DMS53 (cell line): ENCODE measurements at places on chromosomes 6 and 20.

GRCh38 chr6:148864941-148865340 is 118.1 kb downstream of the UST start:
- no peak for DNase-seq

DNA sequence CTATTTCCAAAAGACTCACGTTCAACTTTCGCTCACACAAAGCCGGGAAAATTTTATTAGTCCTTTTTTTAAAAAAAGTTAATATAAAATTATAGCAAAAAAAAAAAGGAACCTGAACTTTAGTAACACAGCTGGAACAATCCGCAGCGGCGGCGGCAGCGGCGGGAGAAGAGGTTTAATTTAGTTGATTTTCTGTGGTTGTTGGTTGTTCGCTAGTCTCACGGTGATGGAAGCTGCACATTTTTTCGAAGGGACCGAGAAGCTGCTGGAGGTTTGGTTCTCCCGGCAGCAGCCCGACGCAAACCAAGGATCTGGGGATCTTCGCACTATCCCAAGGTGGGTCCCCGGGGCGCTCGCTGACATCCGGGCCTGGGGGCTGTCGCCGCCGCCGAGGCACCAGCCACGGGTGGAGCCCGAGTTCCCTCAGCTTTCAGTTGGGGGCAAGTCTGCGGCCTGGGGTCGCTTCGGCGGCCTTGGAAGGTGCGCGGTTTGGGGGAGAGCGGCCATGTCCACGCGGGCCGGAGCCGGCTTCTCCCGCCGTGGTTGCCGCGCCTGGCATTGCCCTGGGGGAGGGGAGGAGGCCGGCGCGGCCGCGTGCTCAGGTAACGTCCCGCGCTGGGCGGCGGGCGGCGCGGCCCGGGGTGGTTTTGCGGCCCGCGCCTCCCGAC is 429 bp downstream of the AMD1 start:
- DNase-seq: peak; percentile 78

- DNase-seq: no peak
Observed at GRCh38 chr6:166323395-166323794, 15.2 kb upstream of the PRR18 start.

GRCh38 chr6:105251689-105252088 is 71.9 kb upstream of the POPDC3 start:
- no peak for DNase-seq

- DNase-seq: no peak
Observed at GRCh38 chr20:10368702-10369041, 65.3 kb downstream of the MKKS start.

DNA sequence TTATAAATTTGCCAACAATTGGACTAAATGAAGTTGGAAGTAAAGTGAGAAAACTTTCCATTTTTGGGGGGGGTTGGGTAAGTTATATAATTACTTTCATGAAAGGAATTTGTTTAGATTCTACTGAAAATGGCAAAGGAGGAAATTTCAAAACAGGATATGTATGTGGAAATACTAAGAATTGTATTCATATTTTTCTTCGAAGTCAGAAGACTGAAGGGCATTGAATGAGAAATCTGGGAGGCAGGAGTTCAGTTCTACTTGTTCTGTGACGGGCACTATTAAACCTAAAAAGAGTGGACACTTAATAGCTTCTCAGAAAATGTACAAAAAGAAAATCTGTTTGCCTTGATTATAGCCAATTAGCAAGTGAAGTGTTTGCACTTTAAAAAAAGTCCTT is 114.7 kb downstream of the PRIM2 start:
- DNase-seq: no peak

DNA sequence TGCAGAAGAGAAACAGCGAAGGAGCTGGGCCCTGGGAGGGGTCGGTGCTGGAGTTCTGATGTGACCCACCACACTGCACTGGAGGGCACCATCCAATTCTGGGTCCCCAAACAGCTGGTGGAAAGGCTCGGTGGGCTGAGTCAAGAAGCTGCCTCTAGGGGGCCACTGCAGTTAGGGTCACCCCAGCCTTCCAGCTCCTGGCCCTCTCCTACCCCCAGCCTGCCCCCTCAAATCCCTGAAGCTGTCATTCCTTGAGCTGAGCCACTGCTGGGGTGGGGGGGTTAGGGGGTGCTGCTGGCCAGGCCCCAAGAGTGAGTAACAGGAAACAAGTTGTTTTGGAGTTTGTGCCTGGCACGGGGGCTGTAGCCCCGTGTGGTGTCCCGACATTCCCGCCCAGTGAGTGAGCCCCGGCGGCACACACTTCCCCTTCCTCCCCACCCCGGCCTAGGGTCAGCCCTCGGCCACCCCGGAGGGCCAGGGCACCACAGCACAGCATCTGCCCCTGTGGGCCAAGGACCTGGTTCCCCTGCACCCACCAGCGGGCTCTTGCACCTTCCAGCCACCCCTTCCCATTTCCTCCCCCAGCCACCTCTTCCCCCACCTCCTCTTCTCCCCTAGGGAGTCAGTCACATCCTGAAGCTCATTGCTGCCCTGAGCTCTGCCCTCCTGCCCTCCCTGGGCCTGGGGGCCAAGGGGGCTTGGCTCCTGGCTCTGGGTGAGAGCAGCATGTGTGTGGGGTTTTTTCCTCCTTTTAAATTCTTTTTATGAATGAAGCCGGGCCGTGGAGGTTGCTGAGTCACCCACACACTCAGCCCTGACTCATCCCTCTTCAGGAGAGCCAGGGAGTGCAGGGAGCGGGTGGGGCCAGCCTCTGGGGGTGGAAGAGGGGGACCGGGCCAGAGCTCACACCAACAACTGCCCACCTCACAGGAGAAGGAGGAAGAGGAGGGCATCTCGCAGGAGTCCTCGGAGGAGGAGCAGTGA is 4.6 kb downstream of the SMIM29 start:
- DNase-seq: peak; percentile 93

DNA sequence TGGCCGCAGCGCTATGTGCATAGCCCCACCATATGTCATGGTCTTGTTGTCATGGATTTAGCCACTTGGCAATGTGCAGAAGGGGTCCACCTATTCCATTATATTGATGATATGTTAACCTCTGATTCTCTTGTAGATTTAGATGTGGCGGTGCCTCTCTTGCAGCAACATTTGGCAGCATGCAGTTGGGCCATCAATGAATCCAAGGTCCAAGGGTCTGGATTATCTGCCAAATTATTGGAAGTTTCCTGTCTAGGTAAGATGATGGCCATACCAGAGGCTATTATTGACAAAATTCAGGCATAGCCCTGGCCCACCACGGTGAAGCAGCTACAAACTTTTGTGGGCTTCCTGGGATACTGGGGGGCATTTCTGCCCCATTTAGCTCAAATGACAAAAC is 31.4 kb downstream of the HDDC2 start:
- DNase-seq: no peak

DNA sequence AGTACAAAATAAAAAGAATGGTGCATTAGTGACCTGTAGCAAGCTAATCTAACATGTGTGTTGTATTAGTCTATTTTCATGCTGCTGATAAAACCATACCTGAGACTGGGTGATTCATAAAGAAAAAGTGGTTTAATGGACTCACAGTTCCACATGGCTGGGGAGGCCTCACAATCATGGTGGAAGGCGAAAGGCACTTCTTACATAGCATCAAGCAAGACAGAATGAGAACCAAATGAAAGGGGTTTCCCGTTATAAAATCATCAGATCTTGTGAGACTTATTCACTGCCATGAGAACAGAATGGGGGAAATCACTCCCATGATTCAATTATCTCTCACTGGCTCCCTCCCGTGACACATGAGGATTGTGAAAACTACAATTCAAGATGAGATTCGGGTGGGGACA is 45.4 kb upstream of the AIG1 start:
- no peak for DNase-seq

- no peak for DNase-seq
Observed at GRCh38 chr6:109170333-109170732, 75.0 kb downstream of the CEP57L1 start.

DNA sequence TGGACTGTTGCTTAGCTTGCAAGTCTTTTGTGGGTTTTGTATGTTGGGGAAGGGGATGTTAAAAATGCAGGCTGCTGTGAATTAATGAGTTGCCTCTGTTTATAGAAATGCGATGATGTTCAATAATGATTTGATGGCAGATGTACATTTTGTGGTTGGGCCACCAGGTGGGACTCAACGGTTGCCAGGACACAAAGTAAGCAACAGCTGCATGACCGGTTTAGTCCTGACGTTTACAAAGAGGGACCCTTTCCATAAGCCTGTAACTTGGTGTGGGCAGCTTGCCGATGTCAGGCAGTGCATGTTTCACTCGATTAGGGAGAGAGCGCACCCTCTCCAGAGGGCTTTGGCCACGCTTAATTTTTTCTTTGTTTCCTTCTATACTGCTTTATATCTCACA is 1.3 kb downstream of the BTBD3 start:
- DNase-seq: peak; percentile 93

GRCh38 chr6:11773013-11773412 is 5.6 kb downstream of the ADTRP start:
- no peak for DNase-seq

DNA sequence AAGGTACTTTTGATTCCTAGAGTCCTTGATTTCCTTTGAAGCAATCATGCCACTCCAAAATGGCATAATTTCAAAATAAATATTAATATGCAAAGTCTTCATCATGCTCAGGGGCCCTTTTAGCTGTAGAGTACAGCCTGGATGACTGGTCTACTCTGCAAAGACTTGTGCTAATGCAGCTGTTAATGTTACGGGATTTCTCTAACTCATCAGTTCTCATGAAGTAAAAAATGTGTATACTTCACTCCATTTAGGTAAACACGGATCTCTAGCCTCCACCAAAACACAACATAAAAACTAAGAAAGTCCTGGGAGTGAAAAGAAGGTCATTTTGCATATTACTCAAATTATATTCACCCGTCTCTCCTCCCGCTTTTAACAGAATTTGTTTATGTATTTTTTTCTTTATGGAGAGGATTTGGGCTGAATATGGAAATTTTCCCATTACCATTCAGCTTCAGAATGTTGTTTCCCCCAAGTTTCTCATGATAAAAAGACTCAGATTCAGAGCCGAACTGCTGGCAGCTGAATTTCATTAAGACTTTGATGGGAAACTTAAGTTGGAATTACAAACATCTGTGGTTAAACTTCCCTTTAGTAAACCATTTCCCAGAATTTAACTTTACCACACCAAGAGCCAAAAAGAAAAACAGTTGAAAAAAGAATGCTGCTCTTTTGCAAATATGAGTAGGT is 8.7 kb downstream of the LAMA4 start:
- DNase-seq: no peak

GRCh38 chr6:16712255-16712930 is 48.9 kb downstream of the ATXN1 start:
- peak; percentile 33 for DNase-seq

GRCh38 chr6:15391500-15391899 is 145.6 kb downstream of the JARID2 start:
- DNase-seq: no peak

DNA sequence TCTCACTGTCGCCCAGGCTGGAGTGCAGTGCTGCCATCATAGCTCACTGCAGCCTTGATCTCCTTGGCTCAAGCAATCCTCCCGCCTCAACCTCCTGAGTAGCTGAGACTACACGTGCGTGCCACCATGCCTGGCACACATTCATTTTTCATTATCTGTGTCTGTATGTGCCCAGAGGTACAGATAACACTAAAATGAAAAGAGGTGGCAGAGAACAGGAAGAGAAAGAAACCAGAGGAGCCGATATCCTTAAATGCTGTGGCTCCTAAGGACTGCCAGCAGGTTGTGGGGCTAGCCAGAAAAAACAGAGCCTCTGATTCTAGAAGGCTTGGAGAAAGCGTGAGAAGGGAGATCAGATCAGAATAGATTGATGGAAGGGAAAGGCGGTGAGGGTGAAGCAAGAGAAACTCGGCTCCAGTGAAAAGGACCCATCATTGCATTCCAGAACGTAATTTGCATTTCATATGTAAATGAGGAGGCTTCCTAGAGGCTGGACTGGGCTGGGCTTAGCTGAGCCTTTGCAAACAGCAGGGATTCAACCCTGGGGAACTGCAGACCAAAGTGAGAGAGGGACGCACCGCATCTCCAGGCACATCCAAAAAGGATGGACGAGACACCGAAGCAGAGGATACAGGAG is 64.2 kb downstream of the GCNT2 start:
- no peak for DNase-seq

DNA sequence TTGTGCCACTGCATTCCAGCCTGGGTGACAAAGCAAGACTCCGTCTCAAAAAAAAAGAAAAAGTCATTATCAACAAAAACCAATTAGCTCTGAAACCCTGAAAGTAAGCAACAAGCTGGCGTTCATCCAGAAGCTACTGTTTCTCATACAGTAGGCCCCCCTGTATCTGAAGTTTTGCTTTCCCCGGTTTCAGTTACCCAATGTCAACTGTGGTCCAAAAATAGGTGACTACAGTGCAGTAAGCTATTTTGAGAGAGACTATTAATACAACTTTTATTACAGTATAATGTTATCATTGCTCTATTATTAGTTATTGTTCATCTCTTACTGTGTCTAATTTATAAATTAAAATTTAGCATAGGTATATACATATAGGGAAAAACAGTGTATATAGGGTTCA is 135.1 kb downstream of the KIF16B start:
- DNase-seq: no peak

DNA sequence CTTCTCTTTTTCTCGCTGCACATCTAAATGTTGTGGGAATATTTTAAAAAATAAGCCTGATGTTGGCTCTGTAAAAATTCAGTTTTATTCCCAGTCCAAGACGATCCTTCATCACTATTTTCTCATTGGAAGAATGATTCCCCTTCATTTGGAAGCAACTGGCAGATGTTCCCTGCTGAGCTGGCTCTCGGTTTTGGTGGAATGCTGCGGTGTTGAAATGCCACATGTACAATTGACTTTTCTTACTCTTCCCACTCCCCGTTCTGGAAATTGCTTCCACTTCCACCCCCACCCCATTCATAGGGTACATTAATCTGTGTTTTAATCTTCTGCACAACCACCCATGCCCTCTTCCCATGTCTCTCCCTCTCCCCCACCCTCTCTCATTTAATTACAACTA is 496.3 kb upstream of the MAP3K7 start:
- no peak for DNase-seq

- no peak for DNase-seq
Observed at GRCh38 chr6:144265061-144265357, 20.1 kb upstream of the UTRN start.

DNA sequence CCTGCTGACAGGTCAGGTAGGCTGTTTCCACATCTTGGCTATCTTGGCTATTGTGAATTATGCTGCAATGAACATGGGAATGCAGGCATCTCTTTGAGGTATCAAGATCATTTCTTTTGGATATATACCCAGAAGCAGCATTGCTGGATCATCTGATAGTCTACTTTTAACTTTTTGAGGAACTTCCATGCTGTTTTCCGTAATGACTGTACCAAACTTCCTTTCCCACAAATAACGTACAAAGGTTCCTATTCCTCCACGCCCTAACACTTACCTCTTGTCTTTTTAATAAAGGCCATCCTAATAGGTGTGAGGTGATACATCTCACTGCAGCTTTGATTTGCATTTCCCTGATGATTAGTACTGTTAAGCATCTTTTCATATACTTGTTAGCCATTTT is 338.7 kb upstream of the RUNX2 start:
- DNase-seq: no peak

DNA sequence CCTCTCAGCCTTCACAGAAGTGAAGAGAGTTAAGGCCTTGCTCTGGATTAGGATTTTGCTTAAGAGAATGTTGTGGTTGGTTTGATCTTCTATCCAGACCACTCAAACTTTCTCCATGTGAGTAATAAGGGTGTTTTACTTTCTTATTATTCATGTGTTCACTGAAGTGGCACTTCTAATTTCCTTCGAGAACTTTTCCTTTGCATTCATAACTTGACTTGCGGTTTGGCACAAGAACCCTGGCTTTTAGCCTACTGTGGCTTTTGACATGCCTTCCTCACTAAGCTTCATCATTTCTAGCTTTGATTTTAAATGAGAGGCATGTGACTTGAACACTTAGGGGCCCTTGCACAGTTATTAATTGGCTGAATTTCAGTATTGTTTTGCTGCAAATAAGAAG is 166.1 kb upstream of the OPRM1 start:
- DNase-seq: no peak
